Inflammatory macrophage treated with lipopolysaccharide for 4 hours (primary cell): ENCODE measurements at places on chromosomes 16 and 17.

DNA sequence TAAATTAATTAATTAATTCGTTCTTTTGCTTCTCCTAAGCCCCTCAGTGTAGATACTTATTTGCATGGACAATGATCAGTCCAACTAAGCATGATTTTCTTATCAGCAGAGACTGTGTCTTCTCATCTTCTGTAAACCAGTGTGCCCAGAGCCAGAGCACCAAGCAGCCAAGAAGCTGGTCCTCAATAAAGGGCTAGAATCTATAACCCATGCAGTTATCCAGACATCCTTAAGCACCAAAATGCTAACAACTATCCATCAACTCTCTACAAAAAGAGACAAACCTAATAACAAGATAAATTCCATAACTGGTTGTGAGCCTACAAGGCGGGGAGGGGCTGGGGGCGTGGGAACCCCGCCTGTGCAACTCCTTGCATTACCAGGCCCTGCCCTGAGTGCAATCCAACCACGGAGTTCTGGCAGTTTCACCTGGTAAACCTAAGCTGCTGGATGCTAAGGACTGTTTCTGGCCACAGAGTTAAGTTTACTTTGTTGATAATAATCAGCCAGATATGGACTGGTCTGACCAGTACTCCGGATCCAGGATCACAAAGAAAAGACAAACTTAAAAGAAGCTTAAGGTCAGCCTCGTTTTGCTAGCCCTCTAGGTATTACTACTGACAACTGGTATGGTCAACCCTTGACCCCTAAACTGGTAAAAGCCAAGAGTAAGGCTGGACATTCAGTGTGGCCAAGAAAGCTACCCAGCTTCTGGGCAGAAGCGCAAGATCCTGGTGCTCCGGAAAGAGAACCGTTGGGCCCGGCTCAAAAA, 51.5 kb downstream of the ZFHX3 start:
- DNase-seq: no peak

GRCh38 chr17:39606434-39607056, 1.2 kb downstream of the NEUROD2 start:
- no peak for DNase-seq

DNA sequence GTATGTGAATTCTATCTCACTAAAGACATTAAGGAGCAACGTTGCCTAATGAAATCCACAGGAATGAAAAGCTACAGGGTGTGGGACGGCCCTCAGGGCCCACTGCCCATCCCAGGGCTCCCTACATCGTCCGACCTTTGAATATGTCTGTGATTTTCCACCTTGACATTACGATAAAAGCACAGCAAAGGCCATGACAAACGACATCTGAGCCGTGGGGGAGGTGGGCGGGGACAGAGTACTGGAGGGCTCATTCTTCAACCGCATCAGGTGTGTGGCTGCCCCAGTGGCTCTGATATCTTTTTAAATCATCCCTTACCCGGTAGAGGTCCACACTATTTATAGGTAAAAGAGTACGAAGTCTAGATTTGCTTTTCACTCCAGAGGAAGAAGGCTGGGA, 35.1 kb downstream of the LMF1 start:
- no peak for DNase-seq

GRCh38 chr16:68292425-68292824, 18.3 kb downstream of the SLC7A6OS start:
- DNase-seq: no peak

- no peak for DNase-seq
Measured at GRCh38 chr16:66976746-66977145, 11.6 kb upstream of the CES4A start.

DNA sequence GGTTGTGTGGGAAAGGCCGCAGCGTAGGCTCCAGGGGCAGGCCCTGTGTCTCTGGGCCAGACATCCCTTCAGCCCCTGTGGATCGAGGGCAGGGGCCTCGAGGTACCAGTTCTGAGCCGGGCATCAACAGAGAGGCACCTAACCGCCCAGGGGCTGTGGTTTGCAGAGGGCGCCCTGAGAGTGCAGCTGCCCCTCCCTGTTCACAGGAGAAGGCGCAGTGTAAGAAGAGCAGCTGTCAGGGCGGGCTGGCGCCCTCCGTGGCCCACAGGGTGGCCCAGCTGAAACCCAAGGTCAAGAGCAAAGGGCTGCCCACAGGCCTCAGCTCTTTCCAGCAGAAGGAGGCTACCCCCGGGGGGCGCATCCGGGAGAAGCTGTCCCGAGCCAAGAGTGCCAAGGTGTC, 56.5 kb downstream of the ACTG1 start:
- no peak for DNase-seq

GRCh38 chr17:7790150-7790549, 43.9 kb upstream of the KDM6B start:
- no peak for DNase-seq

- peak; percentile 61 for DNase-seq
Measured at GRCh38 chr17:37650419-37651003, 7.3 kb upstream of the DDX52 start.

DNA sequence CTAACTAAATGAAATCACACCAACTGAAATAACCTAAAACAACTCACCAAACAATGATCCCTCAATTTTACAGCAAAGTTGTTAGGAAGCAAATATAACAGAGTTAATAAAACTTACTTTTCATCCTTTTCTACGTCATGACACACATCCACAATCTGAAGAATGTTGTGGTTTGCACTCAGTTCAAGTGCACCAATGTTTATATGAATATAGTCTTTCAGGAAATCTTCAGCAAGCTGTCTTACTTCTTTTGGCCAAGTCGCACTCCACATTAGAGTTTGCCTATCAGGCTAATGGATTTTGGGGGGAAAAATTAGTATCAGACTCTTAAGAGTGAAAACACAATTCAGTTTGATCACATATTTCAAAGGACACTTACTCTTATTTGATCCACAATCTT, 3.3 kb downstream of the DDX5 start:
- no peak for DNase-seq

DNA sequence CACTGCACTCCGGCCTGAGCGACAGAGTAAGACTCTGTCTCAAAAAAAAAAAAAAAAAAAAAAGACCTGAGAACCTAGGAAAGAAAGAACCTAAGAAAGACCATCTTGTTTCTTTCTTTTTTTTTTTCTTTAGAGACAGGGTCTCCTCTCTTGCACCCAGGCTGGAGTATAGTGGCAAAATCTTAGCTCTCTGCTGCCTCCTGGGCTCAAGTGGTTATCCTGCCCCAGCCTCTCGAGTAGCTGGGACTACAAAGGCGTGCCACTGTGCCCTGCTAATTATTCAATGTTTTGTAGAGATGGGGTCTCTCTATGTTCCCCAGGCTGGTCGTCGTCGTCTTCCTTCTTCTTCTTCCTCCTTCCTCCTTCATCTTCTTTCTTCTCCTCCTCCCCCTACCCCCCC, 7.8 kb upstream of the BIRC5 start:
- DNase-seq: no peak
